ENCODE measurements at places on chromosomes 12 and 14.

DNA sequence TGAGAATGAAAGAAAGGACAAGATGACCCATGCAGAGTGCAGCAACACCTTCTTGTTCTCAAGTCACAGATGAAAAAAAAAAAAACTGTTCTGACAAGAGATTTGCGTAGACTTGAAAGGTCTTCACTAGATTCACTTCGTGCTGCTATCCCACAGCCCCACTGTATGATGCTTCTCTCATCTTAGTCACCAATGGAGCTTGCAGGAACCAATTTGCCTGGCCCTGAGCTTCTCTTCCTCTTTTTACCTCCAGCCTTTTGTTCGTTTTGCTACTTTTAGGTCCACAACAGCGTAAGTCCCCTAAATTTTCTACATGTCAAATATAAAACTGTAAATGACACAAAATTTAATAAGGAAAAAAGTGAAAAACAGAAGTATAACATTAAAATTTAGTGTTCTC is 107.9 kb upstream of the NAP1L1 start:
- no peak for DNase-seq

GRCh38 chr12:45613296-45613695 is 116.2 kb upstream of the ARID2 start:
- DNase-seq, result no peak

DNA sequence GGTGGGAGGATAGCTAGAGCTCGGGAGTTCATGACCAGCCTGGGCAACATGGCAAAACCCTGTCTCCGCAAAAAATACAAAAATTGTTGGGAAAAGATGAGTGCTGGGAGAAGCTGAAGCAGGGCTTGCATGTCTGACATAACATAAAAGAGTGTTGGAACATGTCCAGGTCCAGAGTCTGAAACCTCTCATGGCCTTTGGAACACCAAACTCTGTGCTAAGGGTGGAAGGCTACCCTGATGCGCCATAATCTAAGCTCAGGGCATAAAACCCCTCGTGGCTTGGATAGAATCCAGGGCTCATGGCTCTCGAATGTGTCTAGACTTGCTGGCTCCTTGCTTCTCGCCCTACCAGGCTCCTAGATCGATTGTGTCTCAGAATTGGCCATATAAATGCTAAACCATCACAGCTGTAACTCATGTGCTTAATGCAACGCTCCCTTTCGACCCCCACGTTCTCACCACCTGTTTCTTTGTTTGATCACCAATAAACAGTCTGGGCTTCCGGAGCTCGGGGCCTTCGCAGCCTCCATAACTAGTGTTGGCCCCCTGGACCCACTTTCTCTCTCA is 6.7 kb upstream of the CLEC7A start:
- DNase-seq, result no peak

- no peak for DNase-seq
Observed at GRCh38 chr12:68944296-68945076, 11.5 kb upstream of the CPM start.

- DNase-seq, result no peak
Observed at GRCh38 chr12:34301251-34302130, 279.2 kb downstream of the ALG10 start.
